ENCODE measurements at places on chromosomes 13 and 19. TPM values are rescaled to one million over a fixed set of nuclear protein-coding genes. Genes with fewer than 3 reads are reported as not detected.

DNA sequence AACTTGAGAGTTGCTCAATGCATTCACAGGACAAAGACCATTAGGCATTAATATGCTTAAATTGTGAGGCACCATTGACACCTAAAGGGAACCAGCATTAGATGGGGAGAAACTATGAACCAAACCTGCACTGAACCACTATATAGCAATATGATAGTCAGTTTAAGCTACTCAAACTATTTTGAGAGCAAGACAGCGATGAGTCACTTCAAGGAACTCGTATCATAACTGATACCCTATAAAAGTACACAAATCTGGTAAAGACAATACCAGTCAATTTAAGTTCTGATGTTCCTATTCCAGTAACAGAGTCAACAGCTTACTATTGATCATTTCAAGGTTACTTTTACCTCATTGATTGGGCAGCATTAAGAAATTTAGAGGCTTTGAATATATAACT lies 151.3 kb upstream of the ATXN8OS start:
- DNase-seq: no peak

GRCh38 chr19:40578442-40578908 lies 1.8 kb downstream of the SHKBP1 start:
- no peak for DNase-seq

- DNase-seq: no peak
These were observed 375.5 kb upstream of the SLITRK5 start for GRCh38 chr13:87295636-87296035.

GRCh38 chr19:46082728-46083050 lies 41.8 kb downstream of the IGFL3 start:
- DNase-seq: no peak

GRCh38 chr19:13788991-13789390 lies 6.3 kb upstream of the ZSWIM4 start:
- DNase-seq: no peak

- DNase-seq: no peak
These were observed 10.2 kb upstream of the NOP53 start for GRCh38 chr19:47735131-47735530.

- DNase-seq: no peak
These were observed 6.3 kb upstream of the IGSF23 start for GRCh38 chr19:44607049-44607448.

- no peak for DNase-seq
These were observed 961.9 kb downstream of the DIAPH3 start for GRCh38 chr13:59201841-59202240.

- no peak for DNase-seq
These were observed 377 bp downstream of the CA11 start for GRCh38 chr19:48645620-48646000.

DNA sequence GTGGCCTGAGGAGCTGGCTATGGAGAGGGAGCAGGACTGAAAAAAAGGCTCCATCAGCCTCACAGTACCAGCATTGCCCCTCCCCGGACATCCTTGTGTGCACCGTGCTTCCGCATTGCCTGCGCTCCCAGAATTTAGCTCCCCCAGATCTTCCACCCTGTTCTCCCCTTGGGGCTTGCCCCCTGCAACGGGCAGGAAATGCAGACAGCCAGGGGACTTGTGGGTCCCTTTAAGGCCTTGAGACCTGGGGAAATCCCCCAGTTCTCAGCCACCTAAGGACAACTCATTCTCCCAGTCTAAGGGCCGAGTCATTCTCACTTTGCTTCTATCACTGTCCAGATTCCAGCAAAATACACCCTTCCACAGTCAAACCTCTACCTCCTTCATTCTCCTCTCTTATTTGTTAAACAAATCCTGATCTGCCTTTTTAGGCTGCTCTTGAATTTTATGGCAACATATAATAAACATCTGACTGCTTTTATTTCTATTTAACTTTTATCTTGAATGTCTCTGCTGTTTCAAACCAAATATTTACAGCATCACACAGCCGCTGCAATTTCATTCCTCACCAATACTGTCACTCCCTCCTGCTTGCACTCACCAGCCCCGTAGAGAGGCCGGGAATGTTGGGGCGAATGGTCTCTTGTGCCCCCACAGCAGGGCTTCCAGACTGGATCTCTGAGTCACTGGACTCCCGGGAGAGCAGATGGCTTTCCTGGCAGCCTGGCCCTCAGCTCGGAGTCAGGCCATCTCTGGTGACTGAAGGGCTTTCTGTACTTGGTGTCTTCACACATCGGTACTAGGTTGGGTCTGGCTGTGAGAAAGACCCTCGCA lies 221.9 kb downstream of the TSHZ3 start:
- DNase-seq: no peak

DNA sequence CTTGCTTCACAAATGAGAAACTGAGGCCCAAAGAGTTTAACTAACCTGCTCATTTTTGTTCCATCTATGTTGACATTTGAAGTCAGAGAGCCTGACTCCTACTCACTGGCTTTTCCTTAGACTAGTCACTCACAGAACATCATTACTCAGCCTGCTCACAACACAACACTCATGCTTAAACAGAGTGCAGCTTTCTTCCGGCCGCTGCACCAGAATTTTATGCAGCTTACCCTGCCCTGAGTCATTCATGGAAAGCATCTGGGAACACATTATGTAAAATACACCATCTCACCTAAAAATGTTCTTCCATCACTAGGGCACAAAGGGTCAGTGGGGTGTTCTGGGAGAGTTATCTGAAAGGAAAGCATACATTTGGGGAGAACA lies 303.4 kb downstream of the SPRY2 start:
- no peak for DNase-seq

GRCh38 chr19:16888629-16889365 lies at the start of gene F2RL3:
F2RL3 (plus strand) TSS chr19:16888999; CDS start chr19:16889190, 191 bp downstream.
- DNase-seq: peak; percentile 59

DNA sequence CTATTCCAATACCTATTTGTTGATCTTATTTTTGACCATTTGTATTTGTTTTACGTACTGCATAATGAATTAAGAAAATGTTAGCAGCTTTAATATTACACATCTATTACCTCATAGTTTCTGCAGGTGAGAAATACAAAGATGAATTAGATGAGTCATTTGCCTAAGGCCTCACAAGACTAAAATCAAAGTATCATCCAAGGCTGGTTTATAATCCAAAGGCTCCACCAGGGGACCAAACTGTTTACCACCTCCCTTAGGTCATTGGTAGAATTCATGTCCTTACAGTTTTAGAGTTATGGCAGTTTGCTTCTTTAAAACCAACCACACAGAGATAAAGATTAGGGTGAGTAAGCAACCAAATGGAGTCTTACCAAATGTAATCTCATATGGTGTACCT lies 848.1 kb downstream of the SLITRK6 start:
- no peak for DNase-seq

GRCh38 chr13:94033830-94034642 lies 445.4 kb downstream of the DCT start:
- no peak for DNase-seq

DNA sequence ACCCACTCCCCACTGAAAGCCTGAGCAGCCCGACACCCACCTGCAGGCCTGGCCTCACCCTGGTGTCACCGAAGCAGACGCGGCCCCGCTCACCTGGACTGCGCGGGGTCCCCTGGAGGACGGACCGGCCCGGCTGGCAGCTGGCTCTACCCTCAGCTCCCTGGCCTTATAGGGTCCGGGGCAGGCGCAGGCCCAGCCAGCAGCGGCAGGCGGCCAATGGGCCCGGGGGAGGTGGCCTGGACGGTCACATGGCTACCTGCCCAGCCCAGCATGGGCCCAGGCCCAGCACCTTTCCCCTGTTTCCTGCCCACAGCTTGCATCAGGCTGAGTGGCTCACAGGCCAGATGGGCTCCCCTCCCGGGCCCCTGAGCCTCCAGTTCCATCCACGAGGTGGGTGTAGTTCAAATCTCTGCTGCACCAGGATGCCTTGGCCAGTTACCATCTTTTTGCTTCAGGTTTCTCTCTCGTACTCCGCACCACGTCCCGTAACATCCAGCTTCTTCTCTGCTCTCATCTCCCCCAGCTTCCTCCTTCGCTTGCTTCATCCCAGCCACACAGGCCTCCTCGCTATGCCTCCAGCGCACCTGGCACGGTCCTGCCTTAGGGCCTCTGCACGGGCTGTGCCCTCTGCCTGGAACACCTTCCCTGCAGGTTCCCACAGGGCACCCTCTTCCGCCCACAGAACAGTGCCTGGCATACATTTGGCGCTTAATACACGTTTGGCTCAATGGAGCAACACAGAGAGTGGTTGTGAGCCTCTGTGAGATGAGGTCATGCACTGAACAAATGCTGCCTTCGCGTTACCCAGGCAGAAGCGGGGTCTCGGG lies at the start of gene PLIN4:
PLIN4 (minus strand) TSS at position 142 of the 827 bp plus-strand sequence. CDS start 214 bp downstream, outside the sequence.
- DNase-seq: peak; percentile 65

GRCh38 chr13:63287926-63288325 lies 1872.3 kb upstream of the PCDH20 start:
- DNase-seq: no peak

- DNase-seq: no peak
These were observed 23.1 kb upstream of the TNFRSF19 start for GRCh38 chr13:23547000-23547590.

- DNase-seq: no peak
These were observed 97.3 kb downstream of the GGACT start for GRCh38 chr13:100491164-100491842.

GRCh38 chr13:21330126-21330861 lies 128.8 kb downstream of the ZDHHC20 start:
- no peak for DNase-seq

- DNase-seq: peak; percentile 82
These were observed 673 bp downstream of the TEAD2 start for GRCh38 chr19:49361438-49362047.

DNA sequence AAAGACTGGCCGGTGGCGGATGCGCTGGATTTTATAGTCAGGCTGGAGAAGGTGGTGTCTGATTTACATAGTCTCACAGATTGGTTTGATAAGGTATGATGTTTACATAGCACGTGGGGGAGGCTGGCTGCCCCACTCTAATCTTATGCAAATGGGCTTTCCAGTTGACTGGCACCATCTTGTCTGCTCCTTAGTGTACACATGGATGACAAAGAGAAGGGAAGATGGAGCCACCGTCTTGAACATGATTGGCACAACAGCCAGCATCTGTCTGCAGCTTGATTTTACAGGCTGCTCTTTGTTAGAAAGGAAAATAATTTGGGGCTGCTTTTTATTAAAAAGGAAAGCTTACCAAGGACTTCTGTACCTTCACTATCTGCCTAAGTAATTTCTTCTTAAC lies 265.2 kb upstream of the MAB21L1 start:
- DNase-seq: no peak

DNA sequence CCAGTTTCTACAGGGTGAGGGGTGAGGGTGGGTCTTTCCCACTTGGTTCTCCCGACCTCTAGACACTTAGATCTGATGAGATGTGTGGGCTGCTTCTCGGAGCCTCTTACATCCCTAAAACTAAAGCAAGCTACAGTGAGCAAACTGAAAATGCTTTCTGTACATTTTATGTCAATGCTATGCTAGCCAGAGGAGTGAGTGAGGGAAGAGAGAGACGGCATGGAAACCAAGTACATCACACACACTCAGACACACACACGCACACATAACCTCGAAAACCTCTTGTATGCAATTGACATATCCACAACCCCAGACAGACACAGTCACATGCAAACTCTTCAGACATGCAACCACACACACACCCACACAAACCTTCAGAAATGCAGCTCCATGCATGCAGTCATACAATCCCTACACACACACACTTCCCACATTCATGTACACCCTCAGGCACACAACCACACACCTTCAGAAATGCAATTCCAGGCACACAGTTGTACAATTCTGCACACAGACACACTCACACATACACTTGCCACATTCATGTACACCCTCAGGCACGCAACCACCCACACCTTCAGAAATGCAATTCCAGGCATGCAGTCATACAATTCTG lies 1.4 kb downstream of the SLC1A6 start:
- DNase-seq: no peak

- peak; percentile 85 for DNase-seq
These were observed at the start of gene SHISA2 for GRCh38 chr13:26051657-26052311. SHISA2 (minus strand) TSS chr13:26052016; CDS start chr13:26050975, 1,041 bp downstream.

- DNase-seq: no peak
These were observed 53.1 kb downstream of the ARHGAP35 start for GRCh38 chr19:46913852-46914430.

Gene C5AR1
- 2.2 TPM for polyA plus RNA-seq

Gene COMP
- not detected for polyA plus RNA-seq

Gene ANO8
- polyA plus RNA-seq: 14.0 TPM

Gene NANOS3
- polyA plus RNA-seq: 2.5 TPM

Gene AKAP11
- polyA plus RNA-seq: 41.6 TPM

Gene PAK4
- 62.3 TPM for polyA plus RNA-seq

Gene PSG11
- polyA plus RNA-seq: not detected

Gene TMEM272
- 0.17 TPM for polyA plus RNA-seq

Gene STOML3
- polyA plus RNA-seq: 0.64 TPM

Gene COX6B2
- polyA plus RNA-seq: 0.38 TPM
